Uterine smooth muscle cell (primary cell): ENCODE measurements at places on chromosomes 6 and 20. TPM values are rescaled to one million over a fixed set of nuclear protein-coding genes. Genes with fewer than 3 reads are reported as not detected.

Gene CLPSL2
- total RNA-seq: not detected in 2 replicates

Gene CTAGE9
- not detected in 2 replicates for total RNA-seq

Gene TAAR1
- total RNA-seq: not detected in 2 replicates

Gene IMPG1
- 0.37 TPM in 1 of 2 replicates, not detected in the other for total RNA-seq

Gene ELOVL4
- total RNA-seq: 7.1 and 10.0 TPM in 2 replicates

Gene EFCAB8
- total RNA-seq: under 0.01 TPM in 1 of 2 replicates, not detected in the other

Gene SYNGAP1
- total RNA-seq: 4.6 and 6.0 TPM in 2 replicates

Gene CDSN
- total RNA-seq: not detected in 2 replicates

Gene SLC13A3
- 3.1 and 5.5 TPM in 2 replicates for total RNA-seq

Gene AGER
- 0.12 and 0.44 TPM in 2 replicates for total RNA-seq
